Stomach (tissue), 19 donors: ENCODE measurements at places on chromosomes 16 and 17. TPM values are rescaled to one million over a fixed set of nuclear protein-coding genes. Genes with fewer than 3 reads are reported as not detected.

Gene OR3A2
- not detected for polyA plus RNA-seq

Gene TEDC2
- 1.5 TPM for polyA plus RNA-seq

Gene CIITA
- 4.3 TPM for polyA plus RNA-seq

DNA sequence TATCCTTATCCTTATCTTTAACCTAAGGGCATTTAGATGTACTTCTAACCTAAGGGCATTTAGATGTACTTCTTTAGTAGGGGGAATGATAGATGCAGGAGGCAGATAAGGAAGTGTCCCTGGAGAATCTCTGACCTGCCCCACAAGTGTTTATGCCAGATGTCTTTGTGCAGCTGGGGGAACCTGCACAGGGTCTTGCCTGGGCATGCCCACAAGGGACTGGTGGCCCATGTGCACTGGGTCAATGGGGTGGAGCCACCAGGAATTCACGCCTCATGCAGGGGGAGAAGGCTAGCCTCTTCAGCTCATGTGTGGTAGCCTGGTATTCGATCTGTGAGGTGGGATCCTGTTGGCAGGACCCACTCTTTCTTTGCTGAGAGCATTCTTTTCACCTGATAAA, 38.0 kb downstream of the CA10 start:
- DNase-seq: no peak

DNA sequence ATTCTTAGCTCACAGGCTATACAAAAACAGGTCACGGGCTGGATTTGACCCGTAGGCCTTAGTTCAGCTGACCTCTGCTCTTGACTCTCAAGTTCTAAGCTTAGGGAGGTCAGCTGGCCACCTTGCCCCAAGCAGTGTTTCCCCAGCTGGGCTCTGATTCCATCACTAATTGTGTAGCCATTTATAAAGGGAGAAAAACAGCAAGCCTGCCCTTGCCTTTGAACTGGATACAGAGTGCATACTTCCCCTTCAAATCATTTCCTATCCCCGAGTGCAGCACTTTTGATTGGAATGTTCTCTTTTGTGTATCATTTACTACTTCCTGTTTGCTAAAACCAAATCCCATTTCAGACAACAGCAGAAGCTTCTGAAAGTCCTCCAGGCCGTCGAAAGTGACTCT, 153.6 kb downstream of the KATNIP start:
- no peak for DNase-seq

GRCh38 chr17:12328204-12328603, 307.5 kb downstream of the MAP2K4 start:
- DNase-seq: no peak

- peak; percentile 94 for DNase-seq
These were observed at the start of gene CBX2 for GRCh38 chr17:79777894-79778503. CBX2 (plus strand) TSS chr17:79778148; CDS start chr17:79778236, 88 bp downstream.

- DNase-seq: no peak
These were observed 95.1 kb upstream of the NACA2 start for GRCh38 chr17:61686113-61686512.
